ENCODE measurements at places on chromosomes 11 and 22.

- no peak for DNase-seq
Observed at GRCh38 chr11:47394322-47395222, 13.8 kb upstream of the SLC39A13 start.

- peak; percentile 73 for DNase-seq
Observed at GRCh38 chr11:1873048-1873812, 18.5 kb downstream of the PRR33 start.

GRCh38 chr22:44698531-44699421, 3.2 kb upstream of the PRR5 start:
- DNase-seq = peak; percentile 83

DNA sequence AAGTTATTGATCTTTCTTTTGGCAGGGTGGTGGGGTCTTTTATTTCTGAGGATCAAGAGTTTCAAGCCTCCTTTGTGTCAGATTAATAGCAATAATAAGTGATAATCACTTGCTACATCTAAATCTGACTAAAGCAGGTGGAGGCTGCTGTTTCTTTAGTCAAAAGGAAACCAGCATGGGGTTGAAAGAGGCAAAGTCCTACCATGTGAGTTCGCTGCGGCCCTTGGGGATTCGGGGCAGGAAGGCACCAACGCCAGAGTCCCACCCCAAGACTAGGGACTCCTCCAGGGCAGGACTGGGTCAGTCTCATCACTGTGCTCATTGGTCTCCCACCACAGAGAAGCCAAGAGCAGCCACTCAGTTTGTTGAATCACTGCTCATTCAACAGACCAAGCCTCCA, 73.0 kb downstream of the TENM4 start:
- DNase-seq = no peak

- DNase-seq = no peak
Observed at GRCh38 chr11:95266751-95267374, 35.9 kb upstream of the SESN3 start.

- DNase-seq = no peak
Observed at GRCh38 chr11:17743808-17744119, 9.2 kb downstream of the KCNC1 start.

GRCh38 chr11:55357560-55358184, 10.1 kb upstream of the OR4A15 start:
- no peak for DNase-seq

GRCh38 chr11:1845561-1846452, 7.0 kb downstream of the TNNI2 start:
- no peak for DNase-seq

DNA sequence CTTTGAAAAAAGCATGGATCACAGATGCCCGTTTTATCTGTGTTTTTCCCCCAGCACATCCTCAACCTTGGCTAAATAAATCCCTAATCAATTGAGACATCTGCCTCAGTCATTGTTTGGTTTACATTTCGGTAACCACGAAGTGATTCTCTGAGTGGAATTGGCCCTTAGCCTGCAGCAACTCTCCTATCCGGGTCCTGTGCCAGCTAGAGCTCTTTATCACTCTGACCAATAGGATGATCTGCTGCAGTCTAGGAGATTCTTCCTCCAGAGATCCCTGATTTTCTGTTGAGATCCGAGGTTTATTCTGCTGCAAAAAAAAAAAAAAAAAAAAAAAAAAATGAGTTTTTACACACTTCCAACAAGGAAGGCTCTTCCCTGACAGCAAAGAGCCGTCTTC, 137.3 kb downstream of the KCNA4 start:
- DNase-seq = no peak

DNA sequence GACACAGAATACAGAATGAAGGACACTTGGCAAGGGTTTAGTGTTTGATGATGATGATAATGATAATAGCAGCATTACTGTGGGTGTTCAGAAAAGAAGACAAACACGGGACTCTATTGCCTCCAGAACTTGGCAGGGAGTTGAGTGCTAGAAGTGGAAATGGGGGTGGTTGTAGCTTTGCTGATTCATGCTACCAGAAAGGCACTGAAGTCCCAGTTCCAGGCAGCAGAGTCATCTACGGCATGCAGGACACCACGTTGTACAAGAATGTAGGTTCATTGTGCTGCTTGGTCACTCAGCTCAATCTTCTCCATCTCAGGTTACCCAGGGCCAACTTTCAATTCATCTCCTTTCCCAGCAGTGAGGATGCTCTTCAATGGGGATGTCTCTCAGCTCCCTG, 115.7 kb downstream of the NTM start:
- DNase-seq = no peak

DNA sequence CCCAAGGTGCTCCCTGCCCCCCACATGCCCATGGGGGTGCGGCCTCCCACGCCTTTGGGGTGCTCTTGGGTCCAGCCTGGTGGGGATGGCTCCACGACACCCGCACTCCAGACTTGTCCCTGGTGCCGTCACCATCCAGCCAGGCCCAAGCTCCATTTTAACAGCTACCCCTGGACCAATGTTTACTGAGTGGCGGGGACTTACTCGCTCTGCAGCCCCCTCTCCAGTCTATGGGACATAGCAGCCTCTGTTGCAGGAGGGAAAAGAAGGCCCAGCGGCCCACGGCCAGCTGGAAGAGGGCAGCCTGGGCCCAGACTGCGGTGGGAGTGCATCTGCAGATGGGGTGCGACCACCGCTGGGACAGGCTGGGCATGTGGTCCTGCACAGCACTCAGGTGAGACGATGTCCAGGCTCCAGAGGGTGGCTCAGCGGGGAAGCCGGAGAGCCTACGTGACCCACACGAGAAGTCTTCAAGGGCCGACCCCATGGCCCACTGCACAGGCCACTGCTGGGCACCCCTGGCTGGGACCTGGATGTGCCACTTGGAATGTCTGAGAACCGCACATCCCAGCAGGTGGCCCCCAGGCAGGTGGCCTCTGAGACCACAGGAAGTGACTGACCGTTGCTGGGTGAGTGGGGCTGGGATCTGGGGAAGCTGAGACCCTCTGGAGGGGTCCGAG, 18.1 kb downstream of the IL17REL start:
- DNase-seq = no peak

GRCh38 chr11:12116425-12117032, 6.1 kb downstream of the MICAL2 start:
- no peak for DNase-seq

GRCh38 chr11:102666331-102666957, 39.1 kb downstream of the MMP27 start:
- no peak for DNase-seq

DNA sequence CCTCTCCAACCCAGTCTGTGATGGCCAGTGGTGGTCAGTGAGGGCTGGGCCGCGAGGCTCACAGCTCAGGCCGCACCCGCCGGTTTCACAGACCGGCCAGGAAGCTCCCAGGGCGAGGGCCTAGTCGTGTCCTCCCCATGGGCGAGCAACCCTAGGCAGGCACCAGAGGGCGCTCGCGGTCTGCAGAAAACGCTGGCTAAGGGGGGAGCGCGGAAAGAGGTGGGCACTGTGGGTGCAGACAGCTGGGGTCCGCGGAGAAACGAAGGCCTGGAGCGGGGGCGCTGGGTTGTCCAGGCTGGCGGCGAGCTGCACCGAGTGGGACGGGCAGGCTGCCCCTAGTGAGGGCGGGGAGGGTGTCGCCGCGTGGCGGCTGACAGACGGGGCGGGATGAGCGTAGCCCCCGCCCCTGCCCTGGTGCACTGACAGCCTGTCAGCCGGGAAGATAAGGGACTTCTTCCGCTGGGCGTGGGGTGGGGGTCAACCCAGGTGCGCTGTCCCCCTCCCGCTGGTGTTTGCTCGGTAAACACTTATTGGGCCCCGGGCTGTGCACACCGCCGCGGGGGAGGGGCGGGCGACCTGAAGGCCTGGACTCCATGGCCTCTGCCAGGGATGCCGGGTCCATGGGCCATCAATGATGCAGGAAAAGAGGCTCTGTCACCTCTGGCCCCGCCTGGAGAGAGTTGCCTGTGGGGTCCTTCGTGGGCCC, 7.5 kb downstream of the GP1BB start:
- DNase-seq = peak; percentile 92

DNA sequence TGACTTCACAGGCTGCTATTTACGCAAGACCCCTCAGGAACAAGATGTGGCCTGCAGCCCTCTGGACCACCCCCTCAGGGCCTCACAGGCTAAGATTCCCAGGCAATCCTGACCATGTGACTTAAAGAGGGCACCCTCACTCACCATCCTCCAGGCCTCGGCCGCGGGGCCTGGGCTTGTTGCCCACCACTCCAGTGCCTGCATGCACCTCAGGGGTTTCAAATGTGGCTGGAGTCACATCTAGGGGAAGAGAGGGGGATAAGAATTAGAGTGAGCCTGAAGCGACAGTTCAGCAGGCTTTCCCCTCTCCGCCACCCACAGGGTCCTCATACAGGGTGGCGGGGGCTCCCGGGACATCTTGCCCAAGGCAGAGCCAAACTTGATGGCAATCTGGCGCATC, 2.1 kb downstream of the ESS2 start:
- no peak for DNase-seq

DNA sequence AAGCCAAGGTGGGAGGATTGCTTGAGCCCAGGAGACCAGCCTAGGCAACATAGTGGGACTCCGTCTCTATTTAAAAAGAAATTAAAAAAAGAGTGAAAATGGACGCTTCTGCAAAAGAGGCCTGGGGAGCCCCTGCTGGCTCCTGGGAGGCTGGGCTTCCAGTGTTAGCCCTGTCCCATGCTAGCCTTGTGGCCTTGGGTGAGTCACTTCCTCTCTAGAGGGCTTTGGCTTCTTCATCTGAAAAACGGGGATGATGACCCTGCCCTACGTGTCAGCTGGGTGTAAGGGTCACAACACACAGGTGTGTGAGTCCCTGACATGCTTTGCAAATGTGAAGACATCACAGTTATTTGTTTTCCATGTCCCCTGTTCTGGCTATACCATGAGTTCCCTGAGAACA, 32.8 kb downstream of the FAM227A start:
- no peak for DNase-seq

DNA sequence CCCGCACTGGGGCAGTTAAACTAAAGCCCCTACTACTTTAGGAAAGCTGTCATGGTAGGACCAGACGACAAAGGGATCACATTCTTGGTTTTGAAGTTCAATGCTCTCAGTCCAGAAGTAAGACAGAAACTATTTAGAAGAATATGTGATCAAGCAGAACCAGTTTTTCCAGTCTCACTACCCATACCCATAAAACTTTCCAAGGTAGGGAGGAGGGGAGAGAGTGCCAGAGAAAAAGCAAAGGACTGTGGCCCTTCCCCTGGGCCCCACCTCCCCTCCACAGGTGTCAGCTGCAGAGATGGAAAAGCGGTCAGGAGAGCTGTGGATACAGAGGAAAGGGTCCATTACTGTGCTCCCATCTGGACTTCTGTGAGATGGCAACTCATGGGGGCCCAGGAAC, 587.1 kb downstream of the SOX6 start:
- no peak for DNase-seq

- no peak for DNase-seq
Observed at GRCh38 chr11:113262594-113262993, 51.8 kb upstream of the TTC12 start.

DNA sequence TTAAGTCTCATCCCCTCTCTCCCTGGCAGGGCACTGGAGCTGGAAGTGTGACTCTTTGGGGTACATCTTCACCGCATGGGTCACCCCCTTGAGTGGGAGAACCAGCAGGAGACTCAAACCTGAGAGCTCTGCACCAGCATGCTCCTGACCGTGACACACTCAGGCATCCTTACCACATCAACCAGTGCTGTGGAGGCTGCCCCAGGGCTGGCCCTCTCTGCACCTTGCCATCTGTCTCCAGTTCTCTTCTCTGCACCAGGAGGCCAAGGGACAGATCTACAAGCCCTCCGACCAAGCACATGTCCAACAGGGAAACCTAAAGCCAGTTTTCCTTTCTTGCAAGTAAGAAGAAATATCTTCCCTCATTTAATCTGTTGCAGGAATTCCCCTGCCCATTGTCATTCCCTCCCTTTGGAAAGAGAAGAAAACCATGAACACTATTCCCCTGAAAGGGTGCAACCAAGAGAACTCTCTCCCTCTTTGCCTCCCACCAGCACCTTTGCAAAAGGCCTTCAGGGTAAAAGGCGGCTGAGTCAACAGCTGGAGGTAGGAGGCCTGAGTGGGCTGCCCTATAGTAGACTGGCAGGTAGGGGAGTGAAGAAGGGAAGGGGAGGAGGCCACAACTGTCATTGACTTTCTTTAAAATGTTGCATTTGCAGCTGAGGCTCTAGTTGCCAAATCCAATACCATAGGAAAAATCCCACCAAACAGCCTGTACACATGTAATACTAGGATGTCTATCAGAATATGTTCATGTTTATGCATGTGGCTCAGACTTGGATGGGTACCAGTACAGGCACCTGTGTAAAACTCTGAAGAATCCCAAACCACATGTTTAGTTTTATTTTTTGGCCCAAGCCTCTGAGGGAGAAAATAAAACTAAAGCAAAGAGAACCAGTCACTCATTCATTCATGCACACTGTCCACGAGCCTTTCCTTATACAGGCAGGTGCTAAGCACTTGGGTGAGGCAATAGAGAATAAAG, 117.0 kb downstream of the WT1 start:
- DNase-seq = no peak

DNA sequence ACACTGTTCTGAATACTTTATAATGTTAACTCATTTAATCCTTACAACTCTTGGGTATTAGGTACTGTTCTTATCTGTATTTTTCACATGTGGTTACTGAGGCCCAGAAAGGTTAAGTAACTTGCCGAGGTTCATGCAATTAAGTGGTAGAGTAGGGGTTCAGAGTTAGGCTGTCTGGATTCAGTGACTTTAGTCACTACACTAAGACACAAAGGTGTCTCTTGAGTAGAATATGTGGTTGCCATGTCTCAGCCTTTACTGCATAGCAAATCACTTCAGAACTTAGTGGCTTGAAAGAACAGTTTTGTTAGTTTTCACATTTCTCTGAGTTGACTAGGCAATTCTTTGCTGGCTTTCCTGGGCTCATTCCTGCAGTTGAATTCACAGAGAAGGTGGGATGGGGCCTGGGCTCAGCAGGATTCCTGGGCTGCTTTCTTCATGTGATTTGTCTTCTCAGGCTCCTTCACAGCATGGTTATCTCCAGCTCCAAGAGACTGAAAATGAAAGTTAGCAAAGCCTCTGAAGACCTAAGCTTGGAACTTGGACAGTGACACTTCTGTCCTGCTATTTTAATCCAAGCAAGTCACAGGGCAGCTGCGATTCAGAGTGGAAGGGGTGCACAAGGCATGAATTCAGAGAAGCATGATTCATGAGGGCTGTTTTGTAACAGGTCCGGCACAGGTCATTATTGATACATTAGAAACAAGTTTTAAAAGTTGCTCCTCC, 68.3 kb downstream of the SPECC1L start:
- DNase-seq = no peak

DNA sequence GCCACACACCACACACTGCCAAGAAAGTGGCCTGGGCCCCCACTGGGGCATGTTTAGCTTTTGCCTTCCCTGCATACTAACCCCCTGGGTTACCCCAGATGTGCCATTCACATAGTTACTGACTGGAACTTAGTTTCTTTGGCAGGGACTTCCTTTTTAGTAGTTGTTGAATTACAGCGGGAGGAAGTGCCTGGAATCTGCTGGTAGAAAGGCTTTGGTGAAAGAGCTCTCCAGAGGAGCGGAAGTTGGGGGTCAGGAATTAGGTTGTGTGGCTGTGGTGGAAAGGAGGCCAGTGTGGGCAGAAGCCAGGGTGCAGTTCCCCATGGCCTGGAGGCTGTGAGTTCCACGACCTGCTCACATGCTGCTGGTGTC, 69.0 kb downstream of the MED15 start:
- DNase-seq = no peak

Measured in suprapubic skin (tissue), 4 donors.